Fibroblast of skin of back (primary cell): ENCODE measurements at places on chromosomes 16 and 17.

DNA sequence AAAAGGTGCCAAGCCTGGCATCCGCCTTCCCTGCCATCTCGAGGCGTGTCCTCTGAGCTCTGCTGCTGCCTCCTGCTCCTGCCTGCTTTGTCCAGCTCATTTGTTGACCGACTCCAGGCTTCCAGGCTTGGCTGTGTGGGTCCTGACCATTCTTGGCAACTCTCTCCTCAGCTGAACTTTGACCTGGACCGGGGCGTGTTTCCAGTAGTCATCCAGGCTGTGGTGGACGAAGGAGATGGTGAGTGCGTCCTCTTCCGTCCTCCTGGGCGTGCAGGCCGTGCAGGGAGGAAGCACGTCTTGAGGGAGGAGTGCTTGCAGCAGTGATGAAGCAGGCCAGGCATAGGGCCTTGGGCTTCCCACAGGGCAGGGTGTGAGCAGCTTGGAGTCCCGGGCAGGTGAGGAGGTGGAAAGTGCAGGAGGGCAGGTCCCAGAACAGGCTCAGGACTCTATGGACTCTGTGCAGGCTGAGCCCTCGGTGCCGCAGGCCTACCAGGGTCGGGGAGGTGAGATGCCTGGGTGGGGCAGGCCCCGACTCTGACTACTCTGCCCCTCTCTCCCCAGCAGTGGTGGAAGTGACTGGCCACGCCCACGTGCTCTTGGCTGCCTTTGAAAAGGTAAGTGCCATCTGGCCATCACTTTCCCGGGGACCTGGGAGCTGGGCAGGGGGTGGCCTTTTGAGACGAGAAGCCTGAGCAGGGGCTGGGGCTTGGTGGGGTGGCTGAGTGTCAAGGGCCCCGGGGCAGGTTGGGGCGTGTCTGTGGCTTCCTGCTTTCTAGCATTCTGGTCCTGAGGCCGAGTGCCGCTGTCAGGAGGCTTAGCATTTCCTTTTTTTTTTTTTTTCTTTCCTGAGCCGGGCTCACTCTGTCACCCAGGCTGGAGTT lies 28.6 kb upstream of the NUDT16L1 start:
- no peak for DNase-seq

DNA sequence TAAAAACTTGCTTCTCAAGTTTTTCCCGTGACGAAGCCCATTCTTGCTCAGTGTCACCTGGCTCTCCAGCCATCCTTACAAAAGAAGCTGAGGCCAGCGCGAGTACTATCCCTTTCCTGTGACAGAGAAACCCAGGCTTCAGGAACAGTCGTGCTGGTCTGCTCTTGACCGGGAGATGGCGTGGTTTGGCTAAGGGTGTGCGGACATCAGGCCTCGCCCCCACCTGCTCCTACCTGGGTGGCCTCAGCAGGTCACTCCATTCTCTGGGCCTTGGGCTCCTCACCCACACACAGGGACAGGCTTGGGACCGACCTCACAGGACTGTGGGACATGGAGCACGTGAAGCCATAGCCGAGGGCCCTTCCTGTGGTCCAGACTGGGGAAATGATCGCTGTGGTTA lies 75.2 kb upstream of the CIBAR2 start:
- DNase-seq = no peak

GRCh38 chr16:74888888-74889287 lies 96.0 kb downstream of the WDR59 start:
- DNase-seq = no peak

GRCh38 chr17:39555368-39555767 lies 52.4 kb downstream of the NEUROD2 start:
- no peak for DNase-seq

DNA sequence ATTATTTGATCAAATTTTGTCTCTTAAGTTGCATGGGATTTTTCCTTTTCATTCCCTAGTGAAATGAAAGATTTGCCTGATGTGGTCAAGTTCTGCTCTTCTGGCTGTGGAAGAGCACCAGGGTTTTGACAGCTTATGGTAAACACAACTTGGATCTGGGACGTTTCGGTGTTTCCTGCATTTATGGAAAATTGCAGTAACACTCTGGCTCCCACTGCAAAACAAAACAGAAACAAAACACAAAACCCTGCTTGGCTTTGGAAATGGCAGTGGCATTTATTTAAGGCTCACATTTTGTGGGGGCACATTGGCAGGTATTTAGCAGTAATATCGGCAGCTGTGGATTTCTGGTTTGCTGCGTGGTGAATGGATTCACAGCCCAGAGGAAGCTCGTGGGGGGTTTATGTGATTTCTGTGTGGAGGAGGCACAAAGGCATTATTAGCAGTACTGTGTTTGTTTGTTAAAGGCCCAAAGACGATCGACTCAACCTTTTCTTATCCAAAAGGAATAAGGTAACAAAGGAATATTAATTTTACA lies 377.8 kb downstream of the SNX29 start:
- DNase-seq = no peak

GRCh38 chr16:17476414-17477259 lies 5.9 kb upstream of the XYLT1 start:
- peak; percentile 70 for DNase-seq

DNA sequence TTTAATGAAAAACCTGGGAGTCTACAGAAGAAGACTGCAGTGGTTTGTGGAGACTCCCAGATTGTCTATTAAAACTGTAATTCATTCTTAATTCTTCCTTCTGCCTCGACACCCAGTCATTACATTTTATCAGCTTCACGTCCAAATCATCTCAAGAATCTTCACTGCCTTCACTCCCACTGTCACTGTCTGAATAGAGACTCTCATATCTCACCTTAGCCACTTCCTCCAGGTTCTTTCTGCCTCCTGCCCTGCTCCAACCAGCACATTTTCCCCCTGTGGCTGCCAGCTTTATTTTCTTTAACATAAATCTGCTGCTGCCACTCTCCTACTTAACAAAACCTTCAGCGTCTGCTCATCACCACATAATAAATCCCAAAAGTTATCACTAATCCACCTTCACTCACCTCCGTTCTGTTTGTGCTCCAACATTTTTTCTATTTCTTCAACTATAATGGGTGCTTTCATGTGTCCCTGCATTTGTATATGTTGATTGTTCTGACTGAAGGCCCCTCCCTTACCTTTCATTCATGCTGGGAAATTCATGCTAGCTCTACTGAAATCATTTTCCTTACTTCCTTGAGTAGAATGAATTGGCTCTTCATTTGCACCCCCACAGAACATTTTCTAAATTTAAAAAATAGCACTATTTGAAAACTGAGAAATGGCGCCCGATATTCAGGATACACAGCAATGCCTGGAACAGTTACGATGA lies 38.9 kb downstream of the KCNJ2 start:
- DNase-seq = no peak

DNA sequence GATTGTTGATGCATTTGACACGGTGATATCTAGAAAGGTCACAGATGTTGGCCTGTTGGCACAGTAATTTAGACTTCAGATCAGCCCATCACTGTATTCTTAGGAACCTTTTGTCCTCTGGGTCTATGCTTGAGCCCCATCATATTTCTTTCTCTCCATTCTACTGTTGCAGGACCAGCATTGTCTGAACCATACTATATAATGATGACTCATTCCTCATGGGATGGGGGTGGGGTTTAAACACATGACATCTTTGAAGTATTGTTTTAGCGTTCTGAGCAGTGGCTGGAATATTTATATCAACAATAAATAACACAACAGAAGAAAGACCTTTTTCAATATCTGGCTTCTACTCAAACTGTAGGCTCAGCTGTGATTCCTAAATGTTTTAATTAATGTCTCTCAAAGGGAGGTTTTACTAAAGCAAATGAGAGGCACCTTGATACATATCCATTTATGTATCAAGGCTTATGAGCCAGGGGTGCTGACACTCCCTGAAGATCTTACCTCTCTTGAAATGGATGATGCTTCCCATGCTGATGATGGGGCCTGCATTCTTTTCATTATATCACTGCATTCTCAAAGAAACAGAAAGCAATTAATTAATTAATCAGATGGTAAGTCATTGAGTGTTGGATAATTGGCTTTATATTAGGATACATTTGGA lies 379.0 kb upstream of the GOT2 start:
- DNase-seq = peak; percentile 40

DNA sequence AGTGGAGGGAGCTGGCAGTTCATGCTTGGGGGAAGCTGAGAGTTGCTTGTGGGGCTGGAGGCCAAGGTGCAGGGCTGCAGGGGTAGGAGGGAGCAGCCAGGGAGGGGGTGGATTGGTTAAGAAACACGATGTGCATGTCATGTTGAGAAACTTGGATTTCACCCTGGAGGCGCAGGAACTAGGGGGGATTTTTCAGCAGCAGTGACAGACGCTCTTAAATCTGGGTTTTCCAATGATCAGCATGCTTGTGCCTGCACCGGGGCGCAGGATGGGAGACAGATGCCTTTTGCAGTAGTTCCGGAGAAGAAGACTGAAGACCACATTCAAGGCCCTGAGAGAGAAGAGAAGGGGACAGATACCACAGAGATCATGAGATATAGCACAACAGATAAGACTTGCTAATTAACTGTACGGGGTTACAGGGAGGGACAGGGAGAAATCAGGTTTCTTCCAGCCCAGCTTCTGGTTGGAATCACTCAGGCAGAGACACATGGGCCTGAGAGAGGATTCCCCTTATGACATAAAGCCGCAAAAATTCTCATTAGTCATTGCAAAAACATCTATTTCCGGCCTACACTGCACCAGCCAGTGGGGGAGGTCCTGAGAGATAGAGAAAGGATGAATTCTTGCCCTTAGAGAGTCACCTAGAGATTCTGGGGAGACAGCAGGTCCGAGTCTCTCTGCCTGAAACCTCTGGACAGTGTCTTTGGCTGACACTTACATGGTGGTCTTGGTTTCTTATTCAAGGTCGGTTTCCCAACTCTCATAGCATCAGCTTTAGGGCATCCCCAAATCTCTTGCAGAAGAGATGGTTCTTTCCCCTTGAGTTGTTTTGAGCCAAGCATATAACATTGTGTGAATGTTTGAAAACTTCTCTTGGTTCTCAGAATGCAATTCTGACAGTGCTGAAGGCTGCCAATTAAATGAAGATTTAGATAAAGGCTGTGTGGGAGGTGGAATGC lies 27.1 kb downstream of the CDH13 start:
- DNase-seq = peak; percentile 97

- no peak for DNase-seq
Observed at GRCh38 chr16:72959301-72959996, 88.5 kb downstream of the ZFHX3 start.

GRCh38 chr17:27398691-27399090 lies 57.6 kb upstream of the KSR1 start:
- no peak for DNase-seq

DNA sequence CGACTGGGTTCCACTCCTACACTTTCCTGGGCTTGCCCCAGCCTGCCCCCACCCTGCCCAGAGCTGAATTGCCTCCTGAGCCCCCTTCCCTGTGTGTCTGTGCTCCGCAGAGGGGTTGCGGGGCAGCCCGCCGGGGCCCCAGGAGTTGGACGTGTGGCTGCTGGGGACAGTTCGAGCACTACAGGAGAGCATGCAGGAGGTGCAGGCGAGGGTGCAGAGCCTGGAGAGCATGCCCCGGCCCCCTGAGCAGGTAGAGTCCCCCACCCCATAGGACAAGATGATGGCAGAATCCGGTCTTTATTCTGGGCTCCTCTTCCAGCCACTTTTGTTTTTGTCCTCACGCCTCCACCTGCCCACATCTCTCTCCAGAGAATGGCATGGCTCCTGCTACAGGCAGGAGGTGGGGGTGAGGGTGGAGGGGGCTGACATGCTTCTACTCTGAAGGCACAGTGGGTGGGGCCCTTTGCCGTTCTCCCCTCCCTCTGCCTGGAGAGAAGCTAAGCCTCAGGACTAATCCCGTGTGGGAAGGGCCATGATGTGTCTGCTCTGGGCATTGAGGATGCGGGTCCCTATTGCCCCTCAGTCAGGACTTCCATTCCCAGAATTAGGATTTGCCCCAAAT lies 3.5 kb downstream of the ACBD4 start:
- DNase-seq = no peak

- DNase-seq = no peak
Observed at GRCh38 chr17:17768424-17769088, 68.2 kb downstream of the SREBF1 start.

DNA sequence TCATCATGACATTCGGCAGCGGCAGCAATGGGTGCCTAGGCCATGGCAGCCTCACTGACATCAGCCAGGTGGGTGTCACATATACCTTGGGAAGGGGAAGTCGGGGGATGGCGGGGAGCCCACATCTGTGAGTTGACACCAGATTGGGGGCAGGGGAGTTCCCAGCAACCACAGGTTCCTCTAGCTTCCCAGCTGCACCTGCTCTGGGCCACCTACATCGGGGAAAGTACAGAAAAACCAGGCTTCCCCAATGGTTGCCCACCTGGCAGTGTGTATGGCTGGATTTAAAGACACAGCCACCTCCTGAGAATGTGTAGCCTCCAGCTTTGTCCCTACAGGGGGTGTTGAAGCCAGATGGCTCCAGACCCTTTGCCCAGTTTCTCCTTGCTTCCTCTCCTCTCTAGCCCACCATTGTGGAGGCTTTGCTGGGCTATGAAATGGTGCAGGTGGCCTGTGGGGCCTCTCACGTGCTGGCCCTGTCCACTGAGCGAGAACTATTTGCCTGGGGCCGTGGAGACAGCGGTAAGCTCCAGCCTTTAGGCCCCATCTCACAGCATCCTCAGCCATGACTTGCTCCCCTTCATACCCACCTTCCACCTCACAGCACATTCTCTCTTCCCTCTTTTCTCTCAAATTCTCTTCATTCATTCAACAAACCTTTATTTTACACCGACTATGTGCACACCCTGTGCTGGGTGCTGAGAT lies 5.0 kb upstream of the TRAF4 start:
- no peak for DNase-seq

DNA sequence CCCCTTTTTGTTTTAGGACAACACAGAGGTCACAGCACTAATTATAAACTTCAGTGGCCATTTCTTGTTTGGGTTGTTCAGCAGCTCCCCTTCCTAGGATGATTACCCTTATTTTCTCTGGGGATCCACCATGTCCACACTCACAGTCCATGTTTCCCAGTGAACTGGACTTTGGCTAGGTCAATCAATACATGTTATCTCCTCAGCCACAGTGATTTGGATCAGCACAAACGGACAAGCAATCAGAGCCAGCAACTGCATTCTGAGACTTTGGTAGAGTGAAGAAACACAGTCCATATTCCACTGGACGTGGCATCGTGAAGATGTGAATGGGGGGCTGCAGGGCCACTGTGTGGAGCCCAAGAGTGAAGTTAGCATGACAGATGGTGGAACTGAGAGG lies 4.6 kb downstream of the TMEM220 start:
- DNase-seq = no peak

DNA sequence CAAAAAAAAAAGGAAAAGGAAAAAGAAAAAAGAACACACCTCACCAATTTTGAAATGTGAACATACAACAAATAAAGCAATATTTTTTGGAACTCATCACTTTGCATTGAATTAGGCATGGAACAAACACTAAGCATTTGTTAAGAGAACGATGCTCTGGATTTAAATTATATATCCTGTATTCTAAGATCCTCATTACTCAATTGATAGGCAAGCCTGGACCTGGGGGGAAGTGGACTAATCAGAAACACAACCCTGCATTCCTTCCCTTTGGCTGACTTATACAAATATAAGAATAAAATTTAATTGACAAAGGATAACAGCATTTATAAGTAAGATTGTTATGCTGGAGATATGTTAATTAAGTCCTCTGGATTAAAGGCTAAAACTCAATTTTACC lies 2.2 kb downstream of the GJC1 start:
- peak; percentile 32 for DNase-seq
